KG1 (cell line): ENCODE measurements at places on chromosomes 16 and 17.
A peak's percentile ranks its signal among the peaks of the same experiment; 100 is the strongest.

GRCh38 chr17:78474614-78475146 is 96.2 kb downstream of the PGS1 start:
- no peak for DNase-seq

GRCh38 chr16:51095890-51096626 is 55.0 kb downstream of the SALL1 start:
- DNase-seq = no peak

DNA sequence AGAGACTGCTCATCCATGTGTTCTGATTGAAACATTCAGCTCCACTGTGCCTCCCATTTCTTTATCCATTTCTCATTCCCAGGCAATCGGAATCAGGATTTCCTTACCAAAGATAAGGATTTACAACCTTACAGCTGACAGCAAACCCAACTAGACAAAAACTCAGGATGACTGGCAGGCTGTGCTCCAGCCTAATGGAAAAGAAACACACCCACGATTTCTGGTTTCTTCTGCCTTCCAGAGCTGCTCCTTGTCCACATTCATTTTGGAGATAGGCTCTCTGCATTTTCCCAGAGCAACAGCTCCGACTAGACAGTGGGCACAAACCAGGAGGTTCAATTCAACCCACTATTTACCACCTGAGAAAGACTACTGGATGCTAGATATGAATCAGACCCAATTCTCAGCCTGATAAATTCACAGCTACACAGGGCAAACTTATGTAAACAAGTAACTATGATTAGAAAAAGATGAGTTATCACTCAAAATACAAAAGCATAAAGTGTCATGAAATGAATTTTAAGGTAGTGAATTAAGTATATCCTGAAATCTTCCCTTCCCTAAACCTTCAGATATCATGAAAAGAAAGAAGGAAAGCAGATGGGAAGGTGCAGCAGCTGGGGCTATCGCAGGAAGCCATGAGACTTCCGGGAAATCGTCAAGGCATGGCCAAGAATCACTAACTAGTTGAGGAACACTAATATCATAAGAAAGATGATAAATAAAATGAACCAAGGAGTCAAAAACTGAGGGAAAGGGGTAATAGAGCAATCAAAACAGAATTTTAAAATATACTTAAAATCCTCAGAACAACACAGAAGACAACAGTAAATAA is 44.8 kb upstream of the CLEC18B start:
- DNase-seq = no peak

GRCh38 chr17:27647765-27648164 is 16.8 kb downstream of the LGALS9 start:
- DNase-seq = no peak

DNA sequence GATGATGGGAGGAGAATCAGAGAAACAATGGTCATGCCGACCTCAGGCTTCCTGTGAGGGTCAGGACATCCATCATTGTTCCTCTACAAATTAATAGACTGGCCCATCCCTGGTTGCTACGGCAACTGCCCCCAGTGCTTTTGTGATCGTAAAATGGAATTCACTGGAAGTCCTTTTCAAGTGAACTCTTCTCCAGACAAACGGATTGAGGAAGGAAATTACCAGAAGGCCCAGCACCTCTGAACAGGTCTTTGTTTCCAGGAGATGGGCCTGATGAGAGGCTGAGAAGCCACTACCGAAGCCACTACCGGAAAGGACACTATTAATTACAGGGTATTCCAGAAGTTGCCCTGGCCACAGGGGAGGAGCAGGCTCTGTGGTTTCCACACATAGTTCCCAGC is 126.0 kb downstream of the MGAT5B start:
- no peak for DNase-seq

GRCh38 chr17:68460715-68461114 is 3.4 kb upstream of the WIPI1 start:
- no peak for DNase-seq

DNA sequence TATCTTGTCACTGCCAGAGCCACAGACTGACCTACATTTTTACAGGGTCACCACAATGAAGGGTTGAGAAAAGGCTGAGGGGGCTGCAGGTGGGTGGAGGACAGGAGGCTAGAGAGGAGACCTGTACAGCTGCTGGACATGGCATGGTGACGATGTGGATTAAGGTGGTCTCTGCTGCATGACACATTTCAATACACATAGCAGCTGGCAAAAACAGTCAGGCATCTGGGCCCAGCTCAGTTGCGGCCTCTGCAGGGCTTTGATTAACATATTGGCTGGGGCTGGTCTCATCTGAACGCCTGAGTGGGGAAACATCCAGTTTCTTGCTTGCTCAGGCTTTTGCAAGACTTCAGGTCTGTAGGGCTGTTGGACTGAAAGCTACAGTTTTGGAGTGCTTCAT is 265.4 kb upstream of the FOXF1 start:
- DNase-seq = no peak

- no peak for DNase-seq
These were observed 1.1 kb upstream of the FASN start for GRCh38 chr17:82098939-82099763.

- DNase-seq = no peak
These were observed at the start of gene GLTPD2 for GRCh38 chr17:4788807-4789700. Gene GLTPD2 (plus strand): TSS chr17:4788964. CDS start chr17:4789012, 48 bp downstream.

DNA sequence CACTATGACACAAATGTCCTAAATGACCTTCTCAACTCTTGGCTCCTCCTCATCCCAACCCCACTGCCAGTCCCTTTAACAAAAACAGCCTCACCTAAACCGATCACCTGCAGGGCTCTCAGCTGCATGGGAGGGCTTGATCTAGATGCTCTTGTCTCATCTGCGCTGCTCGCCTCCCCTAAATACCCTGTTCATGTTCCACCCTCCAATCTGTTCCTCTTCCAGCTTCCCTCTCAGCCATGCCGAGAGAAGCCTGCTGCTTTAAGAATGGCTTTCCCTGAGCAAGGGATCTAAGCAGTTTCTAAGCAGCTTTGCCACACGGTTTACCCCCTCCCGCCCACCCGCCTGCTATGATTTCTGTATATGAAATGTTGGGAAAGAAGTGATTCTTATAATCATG is 23.7 kb downstream of the PIPOX start:
- no peak for DNase-seq

DNA sequence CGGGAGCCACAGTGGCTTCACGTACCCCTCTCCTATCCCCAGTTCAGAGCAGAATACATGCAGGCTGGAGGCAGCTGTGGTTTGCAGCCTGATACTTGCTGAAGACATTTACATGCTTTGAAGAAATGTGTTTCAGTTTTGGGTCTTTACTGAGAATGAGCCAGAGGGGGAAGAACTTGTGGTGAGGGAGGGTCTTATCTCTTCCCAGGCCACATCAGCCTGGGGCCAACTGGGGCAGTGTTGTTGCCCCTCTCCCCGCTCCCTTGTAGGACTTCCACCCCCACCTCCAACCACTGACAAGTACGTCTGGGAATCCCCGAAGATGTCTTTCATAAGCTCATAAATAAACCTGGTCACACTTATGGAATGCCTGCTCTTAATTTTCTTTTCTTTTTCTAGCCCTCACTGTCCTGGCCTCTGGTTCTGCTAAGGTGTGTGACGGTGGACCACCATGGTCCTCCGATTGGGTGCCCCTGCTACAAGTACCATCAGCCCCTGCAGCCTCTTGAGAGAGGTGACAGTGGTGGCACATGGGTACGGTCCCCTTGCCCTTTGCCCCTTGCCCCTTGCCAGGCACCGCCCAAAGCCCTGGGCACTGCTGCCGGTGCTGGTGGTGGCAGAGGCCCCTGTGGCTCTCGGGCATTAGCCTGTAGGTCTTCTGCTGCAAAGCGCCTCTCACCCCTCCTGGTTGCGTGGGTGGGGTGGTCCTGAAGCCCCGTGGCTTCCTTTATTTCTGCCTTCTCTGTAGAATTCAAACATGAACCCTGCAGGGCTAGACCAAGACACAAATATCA is 144.8 kb upstream of the RPH3AL start:
- DNase-seq = no peak

GRCh38 chr17:80953471-80954315 is 37.9 kb upstream of the CHMP6 start:
- no peak for DNase-seq

GRCh38 chr17:77002103-77003045 is 134.2 kb downstream of the MGAT5B start:
- no peak for DNase-seq

- DNase-seq = peak; percentile 88
These were observed 14.2 kb downstream of the NAA60 start for GRCh38 chr16:3457434-3458252.

- no peak for DNase-seq
These were observed 33.2 kb downstream of the WNT9B start for GRCh38 chr17:46884552-46884951.

DNA sequence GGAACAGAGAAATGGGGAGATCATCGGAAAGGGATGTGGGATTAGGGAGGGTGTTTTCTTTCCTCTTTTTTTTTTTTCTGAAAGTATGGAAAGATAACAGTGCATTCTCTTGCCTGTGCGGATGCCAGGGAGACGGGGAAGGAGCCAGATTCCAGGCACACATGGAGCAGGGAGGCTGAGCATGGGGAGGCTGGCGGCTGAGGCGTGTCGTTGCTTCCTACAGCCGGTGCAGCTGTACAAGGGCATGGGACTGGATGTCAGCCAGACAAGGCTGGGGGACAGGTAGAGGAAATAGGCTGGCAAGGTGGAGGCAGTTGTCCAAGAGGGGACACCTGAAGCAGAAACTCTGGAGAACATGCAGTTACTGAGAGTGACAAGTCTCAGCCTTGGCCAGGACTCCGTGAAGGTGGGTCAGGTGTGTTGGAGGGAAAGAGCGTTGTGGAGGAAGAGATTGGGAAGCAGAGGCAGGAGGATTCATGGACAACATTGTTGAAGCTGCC is 16.6 kb upstream of the ADORA2B start:
- no peak for DNase-seq

DNA sequence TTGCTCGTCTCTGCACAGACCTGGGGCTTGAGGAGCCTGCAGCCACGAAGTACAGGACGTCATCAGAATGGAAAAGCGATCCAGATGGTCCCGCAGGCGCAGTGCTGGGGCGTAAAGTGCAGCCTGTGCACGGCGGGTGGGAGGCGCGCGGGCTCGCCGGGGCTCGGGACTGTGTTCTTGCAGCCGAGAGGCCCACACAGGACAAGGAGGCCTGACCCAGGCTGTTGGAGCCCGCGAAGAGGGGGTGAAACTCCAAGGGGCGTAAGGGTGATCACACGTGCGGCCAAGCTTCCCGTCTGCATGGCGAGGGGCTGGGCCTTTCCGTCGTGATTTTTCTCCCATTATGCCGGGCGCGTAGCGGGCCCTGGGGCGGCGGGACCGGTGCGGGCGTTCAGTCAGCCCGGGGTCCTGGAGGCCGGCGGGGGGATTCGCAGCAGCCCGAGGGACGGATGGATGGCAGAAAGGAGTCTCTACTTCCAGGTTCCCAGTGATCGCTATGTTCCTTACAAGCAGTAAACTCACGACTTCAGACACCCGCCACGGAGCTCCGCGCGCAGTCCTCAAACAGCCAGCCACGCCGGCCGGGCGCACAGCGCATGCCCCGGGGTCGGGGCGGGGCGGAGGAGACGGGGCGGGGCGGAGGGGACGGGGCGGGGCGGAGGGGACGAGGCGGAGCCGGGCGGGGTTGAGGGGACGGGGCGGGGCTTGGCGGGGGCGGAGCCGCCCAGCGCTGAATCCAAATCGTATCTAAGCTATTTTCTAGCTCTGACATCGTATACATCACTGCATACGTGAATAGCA is 141.0 kb upstream of the KCNJ18 start:
- no peak for DNase-seq

DNA sequence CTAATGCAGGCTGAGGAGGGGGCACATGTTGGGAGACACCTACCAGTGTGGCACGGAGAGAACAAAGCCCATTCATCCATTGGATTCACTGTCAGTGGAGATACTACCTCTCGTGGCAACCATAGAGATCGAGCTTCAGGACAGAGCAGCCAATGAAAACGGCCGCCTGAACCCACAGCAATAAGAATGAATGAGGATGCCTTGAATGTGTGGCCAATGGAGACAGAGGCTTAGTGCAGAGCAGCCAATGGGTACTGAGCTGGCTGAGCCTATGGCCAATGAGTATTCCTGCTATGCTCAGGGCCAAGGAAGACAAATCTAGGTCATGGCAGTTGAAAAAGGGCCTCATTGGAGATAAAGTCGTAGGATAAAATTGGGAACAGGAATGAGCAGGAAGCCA is 10.9 kb downstream of the ARHGEF15 start:
- DNase-seq = no peak

GRCh38 chr17:49875685-49876084 is 27.8 kb upstream of the TAC4 start:
- DNase-seq = no peak

DNA sequence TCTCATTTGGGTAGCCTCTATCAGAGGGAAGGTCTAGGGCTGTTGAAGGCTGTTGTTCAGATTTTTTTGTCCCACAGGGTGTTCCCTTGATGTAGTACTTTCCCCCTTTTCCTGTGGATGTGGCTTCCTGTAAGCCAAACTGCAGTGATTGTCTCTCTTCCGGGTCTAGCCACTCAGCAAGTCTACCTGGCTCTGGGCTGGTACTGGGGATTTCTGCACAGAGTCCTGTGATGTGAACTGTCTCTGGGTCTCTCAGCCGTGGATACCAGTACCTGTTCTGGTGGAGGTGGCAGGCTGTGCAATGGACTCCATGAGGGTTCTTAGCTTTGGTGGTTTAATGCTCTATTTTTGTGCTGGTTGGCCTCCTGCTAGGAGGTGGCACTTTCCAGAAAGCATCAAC is 23.3 kb upstream of the CCR7 start:
- no peak for DNase-seq

GRCh38 chr17:77948690-77949114 is 9.8 kb upstream of the TNRC6C start:
- no peak for DNase-seq

DNA sequence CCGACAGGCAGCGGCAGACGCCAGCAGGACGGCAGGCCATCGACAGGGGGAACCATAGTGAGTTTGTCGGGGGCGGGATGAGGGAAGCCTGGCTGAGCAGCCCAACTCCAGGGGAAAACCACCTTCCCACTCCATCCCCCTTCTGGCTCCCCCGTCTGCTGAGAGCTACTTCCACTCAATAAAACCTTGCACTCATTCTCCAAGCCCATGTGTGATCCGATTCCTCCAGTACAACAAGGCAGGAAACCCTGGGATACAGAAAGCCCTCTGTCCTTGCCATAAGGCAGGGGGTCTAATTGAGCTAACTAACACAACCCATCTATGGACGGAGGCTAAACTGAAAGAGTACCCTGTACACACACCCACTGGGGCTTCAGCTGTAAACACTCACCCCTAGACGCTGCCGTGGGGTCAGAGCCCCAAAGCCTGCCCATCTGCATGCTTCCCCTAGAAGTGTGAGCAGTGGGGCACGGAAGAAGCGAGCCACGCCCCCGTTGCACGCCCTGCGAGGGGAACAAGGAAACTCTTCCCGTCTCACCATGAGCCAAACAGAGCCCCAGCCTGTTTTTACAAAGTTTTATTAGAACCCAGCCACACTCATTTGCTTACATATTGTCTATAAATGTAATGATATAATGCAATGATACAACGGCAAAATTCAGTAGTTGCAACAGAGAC is 4.1 kb downstream of the KRTAP29-1 start:
- DNase-seq = no peak

DNA sequence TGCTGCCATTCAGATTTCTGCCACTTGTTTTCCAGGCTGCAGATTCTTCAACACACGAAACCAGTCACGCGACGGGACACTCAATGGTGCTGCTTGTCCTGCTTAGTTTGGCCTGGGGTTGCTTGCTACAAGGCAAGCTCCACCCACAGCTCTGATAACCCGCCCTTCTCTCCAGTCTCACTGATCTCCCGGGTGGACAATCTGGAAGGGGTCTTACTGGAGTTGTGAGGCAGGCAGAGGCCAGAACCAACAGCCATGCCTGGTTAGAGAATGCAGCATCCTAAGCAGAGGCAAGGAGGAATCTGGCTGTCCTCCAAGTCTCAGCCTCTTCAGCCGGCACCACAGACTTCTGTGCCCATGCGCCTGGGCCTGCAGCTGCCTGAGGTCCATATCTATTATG is 119.1 kb downstream of the KCNJ12 start:
- DNase-seq = no peak

- DNase-seq = peak; percentile 15
These were observed 4.0 kb downstream of the HIC1 start for GRCh38 chr17:2058586-2059546.
